Renal cortex interstitium (tissue), 15 donors: ENCODE measurements at places on chromosomes 13 and 19.

DNA sequence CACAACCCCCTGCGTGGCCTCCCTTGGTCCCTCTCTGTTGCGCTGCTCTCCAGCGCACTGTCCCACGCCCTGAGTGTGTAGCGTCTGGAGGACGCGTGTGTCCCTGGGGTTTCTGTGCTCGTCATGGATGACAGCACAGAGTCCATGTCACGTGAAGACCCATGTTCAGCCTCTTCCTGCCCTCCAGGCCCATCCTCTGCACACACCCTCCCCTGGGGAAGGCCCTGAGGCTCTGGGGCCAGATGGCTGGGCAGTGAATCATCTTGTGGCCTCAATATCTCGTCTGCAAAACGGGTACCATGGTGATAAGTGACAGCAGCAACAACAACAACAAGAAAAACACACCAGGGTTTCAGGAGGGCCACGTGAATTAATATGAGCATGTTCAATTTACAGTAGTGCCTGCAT is 71.5 kb upstream of the ARHGEF7 start:
- DNase-seq = no peak

DNA sequence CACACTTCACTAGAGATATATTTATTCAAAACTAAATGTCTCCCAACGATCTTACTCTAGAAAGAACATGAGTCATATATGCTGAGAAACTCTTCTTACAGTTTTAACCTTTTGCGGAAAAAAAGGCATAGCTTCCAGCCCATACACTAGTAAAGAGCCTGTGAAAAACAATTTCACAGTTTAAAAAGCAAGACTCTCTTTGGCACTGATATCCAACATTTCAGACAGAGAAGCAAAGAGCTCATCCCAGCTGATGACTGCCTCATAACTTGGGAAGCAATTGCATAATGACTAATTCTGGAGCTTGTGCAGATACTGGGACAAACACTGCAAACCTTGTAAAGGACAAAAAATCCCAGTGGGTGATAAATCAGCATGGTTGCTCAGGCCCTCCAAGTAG is 88.0 kb downstream of the ENOX1 start:
- DNase-seq = no peak

GRCh38 chr13:27117158-27117557 is 54.5 kb downstream of the USP12 start:
- no peak for DNase-seq

DNA sequence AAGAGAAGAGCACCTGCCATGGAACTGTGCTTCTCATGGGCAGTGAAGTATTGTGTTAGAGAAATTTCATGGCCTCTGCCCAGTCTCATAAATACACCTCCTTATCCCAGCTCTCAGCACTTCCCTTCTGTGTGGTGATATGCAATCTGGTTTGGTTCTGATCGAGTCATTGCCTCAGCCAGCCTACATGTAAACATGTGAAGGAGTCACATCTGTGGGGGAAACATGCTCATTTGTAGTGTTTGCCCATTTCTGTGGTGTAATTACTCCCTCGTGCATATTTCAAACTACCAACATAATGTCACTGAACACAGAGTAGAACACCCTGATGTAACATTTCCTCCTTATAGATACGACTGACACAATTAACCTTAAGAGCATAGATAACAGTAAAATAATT is 183.0 kb downstream of the DCT start:
- DNase-seq = no peak

DNA sequence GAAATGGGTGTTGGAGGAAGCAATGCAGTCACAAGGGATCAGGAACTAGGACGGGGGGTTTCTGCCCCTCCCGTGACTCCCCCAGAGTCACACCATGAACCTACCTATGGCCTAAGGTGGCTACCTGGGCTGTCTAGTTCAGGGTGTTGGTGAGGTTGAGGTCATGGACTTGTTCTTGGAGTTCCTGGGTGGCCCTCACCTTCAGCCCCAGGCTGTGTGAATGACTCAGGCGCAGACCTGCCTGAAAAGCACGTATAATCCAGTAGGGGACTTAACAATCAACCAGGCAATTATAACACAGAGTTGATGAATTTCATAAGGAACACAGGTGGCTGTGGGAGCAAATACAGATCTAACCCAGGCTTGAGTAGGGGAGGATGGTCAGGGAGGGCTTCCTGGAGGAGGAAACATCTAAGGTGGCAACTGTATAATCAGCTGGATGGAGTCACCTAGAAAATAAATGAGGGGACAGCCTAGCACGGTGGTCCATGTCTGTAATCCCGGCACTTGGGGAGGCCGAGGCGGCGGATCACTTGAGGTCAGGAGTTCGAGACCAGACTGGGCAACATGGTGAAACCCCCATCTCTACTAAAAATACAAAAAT is 25.6 kb upstream of the ADGRE1 start:
- no peak for DNase-seq
